ENCODE measurements at places on chromosomes 7 and 10.

DNA sequence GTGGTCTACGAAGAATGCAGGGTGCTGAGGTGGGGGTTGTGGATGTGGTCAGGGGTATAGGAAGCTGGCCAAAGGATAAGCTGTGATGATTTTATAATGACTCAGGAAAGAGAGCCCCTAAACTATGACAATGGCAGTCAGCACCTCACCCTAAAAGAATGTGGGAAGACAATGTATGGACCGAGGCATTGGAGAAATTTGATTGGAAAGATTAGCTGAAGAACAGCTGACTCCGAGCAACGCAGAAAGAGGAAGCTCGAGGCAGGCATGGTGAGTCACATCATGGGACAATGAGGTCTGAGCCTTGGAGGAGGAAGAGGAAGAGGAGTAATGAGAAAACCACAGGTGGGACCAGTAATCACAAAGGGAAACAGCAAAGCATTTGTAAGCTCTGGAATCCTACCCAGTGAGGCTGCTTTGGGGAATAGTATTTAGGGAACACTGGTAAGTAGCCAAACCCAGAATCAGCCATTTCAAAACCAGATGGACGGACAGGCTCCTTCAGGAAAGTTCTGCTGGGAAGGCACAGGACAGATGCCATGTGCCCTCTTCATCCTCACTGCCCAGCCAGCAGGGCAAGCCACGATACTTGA lies 295.4 kb downstream of the PRPF18 start:
- DNase-seq, result peak; percentile 57

- no peak for DNase-seq
Measured at GRCh38 chr7:1804310-1804709, 134.2 kb downstream of the ELFN1 start.

DNA sequence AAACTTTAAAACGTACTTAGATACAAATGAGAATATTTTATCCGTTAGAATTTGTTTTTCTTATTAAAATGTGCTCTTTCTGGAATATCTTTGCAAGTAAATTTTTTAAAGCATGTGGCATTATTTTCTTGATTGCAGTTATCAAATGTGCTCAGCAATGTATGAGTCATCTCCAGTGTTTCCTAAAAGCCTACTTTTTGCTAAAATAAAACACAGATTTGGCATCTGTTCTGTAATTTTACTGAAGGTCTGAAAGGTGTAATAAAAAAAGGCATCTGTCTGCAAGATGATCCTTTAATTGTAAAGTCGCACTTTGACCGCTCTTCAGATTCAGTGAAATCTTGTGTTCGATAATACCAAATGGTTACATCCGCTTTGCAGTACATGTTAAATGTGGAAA lies 3.4 kb downstream of the GNAT3 start:
- DNase-seq, result no peak

DNA sequence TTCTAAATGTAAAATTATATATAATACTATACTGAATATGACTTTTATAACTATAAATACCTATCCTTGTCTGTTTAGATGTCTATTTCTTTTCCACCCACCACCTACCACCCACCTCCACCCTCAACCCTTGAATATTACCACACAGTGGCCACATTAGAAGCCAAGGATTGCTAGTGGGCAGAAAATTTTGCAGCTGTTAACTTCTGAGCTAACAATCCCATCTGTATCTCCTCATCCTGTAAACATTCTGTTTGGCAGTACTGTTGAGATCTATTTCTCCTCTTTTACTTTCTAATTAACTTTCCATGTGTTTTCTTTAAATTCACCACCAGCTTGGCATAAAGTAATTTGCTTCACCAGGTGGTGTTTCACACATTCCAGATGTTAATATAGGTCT lies 281.1 kb upstream of the BMPER start:
- DNase-seq, result no peak

GRCh38 chr10:34434119-34434594 lies 380.9 kb downstream of the PARD3 start:
- peak; percentile 27 for DNase-seq

- DNase-seq, result no peak
Measured at GRCh38 chr7:34497153-34497777, 160.8 kb upstream of the NPSR1 start.

DNA sequence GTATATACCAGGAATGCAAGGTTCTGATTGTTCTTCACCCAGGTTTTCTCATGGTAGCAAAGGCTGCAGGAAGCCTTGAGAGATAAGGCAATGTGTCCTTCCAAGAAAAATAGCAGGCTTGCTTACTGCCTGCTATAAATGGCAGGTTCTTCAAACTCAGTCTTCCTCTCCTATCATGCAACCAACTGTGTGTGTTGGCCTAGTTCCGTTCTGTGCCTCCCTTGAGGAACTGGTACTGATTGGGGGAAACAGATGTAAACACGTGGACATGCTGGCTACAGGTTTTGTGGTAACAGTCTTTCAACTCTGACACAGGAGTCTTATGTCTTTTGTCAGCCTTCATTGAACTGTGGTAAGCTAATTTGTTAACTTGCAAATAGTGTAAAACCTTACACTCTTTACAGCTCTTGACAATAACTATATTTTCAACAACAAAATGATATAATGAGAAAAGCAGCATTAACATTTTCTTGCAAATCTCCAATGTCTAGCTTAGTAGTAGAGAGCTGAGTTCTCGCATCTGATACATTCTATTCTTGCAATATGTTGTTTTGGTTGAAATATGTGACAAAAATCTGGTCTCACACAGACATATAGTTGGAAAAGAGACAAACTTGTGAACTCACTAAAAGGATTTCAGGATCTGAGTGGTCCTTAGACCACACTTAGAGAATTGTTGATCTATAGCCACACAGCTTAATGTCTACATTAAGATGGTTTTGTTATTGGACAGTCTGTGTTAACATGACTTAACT lies 54.7 kb upstream of the LSM8 start:
- no peak for DNase-seq

DNA sequence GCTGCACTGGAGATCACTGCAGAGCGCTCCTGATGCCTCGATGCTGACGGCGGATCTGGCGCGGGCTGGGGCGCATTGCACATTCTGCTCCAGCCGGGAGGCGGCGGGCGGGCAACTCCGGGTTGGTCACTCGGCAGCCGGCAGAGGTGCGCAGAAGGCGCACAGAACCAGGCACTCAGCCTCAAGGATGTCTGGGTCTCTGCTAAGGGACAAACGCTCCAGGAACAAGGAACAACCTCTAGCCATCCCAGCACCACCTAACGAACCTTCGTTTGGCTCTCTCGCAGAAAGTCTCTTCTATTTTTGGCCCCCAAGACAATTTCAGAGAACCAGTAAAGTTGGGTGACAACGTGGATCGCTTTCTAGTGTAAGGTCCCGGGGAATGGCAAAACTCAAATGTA lies 254.6 kb downstream of the OTUD1 start:
- peak; percentile 28 for DNase-seq

DNA sequence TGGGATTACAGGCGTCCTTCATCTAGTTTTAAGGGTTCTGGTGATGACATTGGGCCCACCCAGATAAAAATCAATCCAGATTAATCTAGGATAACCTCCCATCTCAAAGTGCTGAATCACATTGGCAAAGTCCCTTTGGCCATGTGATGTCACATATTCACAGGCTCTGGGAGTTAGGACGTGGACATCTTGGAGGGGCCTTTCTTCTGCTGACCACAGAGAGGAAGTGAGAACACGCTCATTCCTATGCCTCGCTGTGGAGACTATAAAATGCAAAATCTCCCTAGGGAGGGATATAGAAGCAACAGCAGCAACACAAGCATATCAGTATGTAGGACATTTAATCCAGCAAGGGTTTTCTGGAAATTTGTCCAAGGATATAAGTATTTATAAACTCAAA lies 266.0 kb upstream of the PITRM1 start:
- DNase-seq, result no peak

GRCh38 chr7:83913174-83913573 lies 264.2 kb upstream of the SEMA3E start:
- DNase-seq, result no peak

- no peak for DNase-seq
Measured at GRCh38 chr10:89609833-89610346, 35.2 kb downstream of the PANK1 start.

- DNase-seq, result no peak
Measured at GRCh38 chr7:50119815-50120637, 27.0 kb upstream of the ZPBP start.

DNA sequence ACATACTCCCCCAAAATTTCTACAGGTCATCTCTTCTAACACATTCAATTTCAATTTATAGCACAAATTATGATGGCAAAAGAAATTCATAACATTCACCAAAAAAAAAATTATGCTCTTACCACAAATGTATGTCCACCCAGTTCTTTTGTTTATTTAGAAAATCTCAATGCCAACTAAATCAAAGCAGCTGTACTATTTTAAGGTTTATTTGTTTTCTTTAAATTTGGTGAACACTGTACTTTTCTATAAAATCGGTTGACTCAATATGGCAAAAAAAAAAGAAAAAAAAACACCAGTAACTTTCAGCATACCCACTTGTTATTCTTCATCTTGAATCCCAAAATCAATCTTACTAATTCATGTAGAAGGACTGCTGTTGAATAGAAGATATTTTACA lies 225.7 kb downstream of the AGMO start:
- no peak for DNase-seq

DNA sequence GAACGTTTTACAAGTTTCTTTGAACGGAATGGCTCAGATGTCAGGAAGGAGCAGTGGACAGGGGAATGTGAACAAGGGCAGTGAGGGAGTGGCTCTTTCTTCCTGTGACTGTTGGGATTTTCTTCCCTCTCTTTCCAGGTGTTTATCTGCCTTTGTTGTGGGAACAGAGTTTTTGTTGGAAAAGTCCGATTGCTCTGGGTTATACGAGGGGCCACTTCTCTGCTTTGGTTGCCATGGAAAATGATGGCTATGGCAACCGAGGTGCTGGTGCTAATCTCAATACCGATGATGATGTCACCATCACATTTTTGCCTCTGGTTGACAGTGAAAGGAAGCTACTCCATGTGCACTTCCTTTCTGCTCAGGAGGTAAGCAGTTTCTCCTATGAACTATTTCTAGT lies 41.4 kb downstream of the ZRANB1 start:
- no peak for DNase-seq
